ENCODE measurements at places on chromosomes 3 and 15.

GRCh38 chr15:78810362-78811123, 721 bp downstream of the ADAMTS7 start:
- DNase-seq = peak; percentile 49

DNA sequence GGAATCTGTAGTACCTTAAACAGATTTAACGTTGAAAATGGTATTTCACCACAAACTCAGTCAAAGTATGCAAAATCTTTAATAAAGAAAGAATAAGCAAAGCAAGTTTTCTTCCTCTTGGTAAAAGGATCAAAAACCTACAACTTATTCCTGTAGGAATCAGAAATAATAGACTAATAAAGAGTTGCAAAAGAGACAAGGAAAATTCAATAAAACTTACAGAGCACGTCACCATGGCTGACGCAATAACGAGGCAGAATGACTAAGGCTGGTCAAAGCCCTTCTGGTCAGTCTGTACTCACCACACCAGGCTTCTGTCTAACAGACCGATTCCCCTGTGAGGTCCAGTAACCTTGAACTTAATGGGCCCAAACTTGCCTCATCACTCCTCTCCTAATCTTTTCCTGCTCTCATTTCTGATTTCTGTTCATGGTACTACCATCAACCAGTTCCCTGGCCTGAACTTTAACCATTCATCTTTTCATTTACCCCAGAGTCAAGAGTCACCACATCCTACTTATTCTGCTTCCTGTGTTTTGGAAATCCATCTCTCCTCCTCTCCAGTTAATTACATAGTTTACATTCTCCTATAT, 5.0 kb downstream of the MASP1 start:
- DNase-seq = peak; percentile 55

GRCh38 chr15:90581771-90582352, 52.1 kb downstream of the CRTC3 start:
- no peak for DNase-seq

DNA sequence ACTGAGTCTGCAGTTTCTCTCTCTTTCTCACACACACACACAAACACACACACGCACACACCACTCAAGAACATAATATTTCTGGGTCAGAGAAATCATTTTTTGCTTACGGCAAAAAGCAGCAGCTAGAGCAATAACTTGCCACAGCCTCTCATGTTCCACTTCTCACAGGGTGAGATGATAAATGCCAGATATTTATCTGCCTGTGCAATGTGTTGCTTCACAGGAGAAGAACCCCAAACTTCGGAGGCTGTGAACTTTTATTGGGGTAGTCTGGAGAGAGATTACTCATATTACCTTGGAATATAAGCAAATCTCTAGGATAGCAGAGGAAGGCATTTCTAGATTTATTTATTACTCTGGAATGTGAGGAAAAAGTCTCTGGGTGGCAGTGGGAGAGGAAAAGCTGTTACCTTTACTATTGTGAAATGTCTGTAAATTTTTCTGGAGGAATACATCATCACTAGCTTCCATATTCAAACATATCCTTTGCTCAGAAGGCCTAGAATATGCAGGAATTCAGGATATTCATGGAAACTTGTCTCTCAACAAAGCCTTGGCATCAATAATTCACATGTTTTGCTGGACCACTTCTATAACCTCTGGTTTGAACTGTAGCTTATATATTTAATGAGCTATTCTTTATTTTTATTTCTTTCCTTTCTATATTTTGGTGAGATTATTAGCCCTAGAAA, 369.2 kb downstream of the NSUN3 start:
- DNase-seq = no peak

- DNase-seq = no peak
Observed at GRCh38 chr3:157284688-157285087, 124.7 kb upstream of the CCNL1 start.

GRCh38 chr3:52068055-52068571, 11.7 kb upstream of the DUSP7 start:
- DNase-seq = no peak

GRCh38 chr3:183239046-183239445, 14.0 kb upstream of the B3GNT5 start:
- no peak for DNase-seq

GRCh38 chr3:77256584-77257503, 216.9 kb downstream of the ROBO2 start:
- DNase-seq = no peak

DNA sequence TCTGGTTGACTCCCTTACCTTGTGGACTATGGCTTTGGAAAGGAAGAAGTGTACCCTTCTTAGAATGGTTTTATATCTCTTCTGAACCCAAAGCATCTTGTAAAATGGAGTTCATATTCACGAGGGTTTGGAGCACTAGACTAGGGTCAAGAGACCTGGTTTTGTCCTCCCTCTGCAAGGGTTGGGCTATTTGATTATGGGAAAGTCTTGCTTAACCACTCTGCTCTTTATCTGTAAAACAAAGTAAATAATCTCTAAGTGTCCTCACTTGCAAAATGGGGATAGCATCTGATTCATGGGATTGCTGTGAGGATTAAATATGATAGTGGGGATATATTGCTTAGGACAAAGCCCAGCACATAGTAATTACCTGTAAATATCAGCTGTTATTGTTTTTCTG, 17.9 kb upstream of the SLC2A2 start:
- DNase-seq = no peak

DNA sequence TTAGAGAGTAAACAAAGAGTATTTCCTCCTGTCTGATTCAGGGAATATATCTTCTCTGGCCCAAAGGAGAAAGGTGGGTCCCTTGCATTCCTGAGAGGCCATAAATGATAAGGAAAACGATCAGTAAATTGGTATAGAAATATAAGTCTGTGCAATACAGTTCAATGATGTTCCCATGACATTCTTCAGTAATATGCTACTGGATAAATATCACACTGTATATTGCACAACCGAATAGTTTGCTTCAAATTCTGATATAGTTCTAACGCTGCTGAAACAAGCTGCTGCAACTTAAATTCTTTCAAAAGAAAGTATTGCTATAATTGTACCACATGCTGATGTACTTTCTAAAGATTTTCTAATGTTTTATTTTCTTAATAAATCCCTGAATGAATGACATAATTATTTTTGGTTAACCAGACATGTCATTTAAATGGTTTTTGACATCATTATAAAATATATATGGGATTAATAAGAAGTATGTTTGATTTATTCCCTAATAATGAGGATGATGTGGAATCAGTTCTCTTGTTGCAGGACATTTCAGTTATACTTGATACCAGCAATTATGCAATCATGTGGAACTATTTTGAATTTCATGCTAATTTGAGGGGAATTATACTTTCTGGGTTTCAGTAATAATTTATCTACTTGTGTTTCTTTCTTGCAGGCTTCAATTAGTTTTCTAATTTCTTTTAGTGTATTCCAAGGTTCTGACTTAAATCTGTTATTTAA, 44.9 kb downstream of the FGF7 start:
- no peak for DNase-seq

- DNase-seq = peak; percentile 13
Observed at GRCh38 chr3:195187609-195188425, 83.1 kb downstream of the XXYLT1 start.

DNA sequence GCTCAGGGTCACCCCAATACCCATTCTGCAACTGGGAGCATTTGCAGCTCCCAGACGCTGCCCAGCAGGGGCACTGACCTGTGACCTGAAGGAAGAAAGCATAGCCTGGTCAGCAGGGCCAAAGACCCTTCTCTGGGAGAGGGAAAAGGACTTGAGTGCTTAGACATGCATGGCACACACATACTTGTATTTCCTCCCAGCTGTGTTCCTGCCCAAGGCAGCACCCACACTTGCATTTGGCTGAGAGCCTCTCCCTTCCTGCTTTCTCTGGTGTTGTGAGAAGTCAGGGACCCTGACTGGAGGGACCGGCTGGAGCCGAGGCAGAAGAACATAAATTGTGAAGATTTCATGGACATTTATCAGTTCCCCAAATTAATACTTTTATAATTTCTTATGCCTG, 7.2 kb upstream of the LAMB2 start:
- DNase-seq = no peak

DNA sequence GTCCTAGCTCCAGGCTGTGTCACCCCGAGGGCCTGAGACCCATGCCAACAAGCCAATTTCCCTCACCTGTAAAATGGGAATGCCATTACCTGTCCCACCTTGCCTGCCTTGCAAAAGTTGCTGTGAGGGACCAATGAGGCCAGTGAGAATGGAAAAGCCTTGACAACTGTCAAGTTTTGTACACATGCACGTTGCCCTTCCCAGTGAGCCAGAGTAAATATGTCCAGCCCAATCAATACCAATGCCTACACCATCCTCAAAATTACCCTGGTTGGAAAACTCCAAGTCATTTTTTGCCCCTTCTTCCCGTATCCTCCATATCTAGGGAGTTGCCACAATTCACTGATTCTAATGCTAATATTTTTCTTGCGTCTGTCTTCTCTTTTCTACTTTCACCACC, 73.5 kb upstream of the RASGRF1 start:
- DNase-seq = no peak

DNA sequence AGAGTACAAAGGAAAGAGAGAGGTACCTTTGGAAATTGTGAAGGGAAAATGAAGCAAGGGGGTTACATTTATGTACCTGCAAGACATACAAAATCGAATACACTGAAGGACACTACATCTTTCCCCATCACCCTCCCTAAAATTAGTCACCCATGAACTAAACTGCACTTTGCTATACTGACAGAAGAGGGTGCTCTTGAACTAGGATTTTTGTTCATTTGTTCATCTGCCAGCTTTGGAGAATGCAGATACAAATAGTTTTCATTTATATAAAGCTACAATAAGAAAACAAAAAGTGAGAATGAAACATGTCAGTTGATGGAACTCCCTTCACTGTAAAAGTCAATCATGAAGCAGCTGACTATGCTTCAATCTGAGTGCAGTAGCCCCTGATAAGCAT, 55.7 kb downstream of the PCCB start:
- DNase-seq = no peak

GRCh38 chr15:90004671-90005070, 3.5 kb downstream of the ZNF710 start:
- peak; percentile 38 for DNase-seq

GRCh38 chr3:126907557-126907956, 75.4 kb upstream of the PLXNA1 start:
- DNase-seq = no peak

DNA sequence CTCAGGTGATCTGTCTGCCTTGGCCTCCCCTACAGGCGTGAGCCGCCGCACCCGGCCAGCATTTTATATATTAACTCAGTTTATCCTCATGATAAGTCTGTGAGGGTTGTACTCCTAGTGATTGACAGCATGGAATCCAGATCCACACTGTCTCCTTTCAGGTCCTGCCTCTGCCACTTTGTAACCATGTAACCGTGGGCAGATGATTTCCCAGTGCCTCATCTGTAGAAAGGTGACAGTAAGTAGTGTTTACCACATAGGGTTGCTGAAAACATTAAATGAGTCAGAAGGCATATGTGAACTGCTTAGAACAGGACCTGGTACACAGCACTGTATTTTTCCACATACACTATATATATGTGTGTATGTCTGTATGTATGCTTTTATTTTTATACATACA, 2.4 kb downstream of the FYTTD1 start:
- DNase-seq = no peak
